ENCODE measurements at places on chromosomes 11 and 22.
A peak's percentile ranks its signal among the peaks of the same experiment; 100 is the strongest.

- peak; percentile 71 for DNase-seq
Observed at GRCh38 chr11:93020248-93021046, 51.0 kb downstream of the MTNR1B start.

DNA sequence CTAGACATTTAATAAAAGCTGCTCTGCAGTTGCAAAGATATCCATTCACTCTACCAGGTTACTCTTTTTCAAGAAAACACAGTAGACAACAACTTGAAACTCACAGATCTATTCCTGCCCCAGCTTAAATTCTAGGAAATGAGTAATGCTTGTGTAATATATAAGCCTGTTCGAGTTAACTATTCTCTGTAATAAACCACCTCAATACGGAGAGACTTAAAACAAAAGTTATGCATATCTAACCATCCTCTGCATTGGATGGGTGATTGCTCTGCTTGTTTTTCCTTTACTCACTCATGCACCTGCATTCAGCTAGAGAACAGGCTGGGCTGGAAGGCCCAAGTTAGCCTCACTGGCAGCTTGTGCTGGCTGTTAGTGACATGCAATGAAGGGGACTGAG lies 13.3 kb downstream of the LRRC4C start:
- DNase-seq, result no peak

DNA sequence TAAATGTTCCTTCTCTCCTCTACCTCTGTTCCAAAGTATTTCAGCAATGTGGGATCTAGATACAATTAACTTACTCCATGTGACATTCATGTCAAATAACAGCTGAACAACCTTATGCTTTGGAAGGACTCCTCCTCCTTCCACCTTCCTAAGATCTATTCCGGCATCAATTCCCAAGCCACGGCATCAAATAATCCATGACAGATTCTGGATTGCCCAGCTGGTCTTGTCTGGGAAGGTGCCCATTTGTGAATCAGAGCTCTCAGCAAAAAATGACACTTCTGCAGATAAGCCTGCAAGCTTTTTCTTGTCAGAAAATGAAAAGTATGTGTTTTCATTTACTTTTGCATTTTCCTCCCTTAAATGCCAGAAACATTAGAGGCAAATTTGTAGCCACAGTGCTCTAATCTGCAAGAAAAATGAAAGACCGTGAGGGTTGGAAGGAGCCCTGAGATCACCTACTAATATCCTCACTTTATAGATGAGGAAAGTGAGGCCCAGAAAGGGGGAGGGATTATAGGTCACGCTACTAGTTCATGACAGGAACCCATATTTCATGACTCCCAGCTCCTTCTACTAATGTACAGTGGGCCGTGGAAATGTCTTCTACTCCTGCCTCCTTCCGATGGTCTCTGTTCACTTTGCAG lies 124.0 kb downstream of the ME3 start:
- DNase-seq, result no peak

- no peak for DNase-seq
Observed at GRCh38 chr22:25757686-25758085, 15.7 kb downstream of the MYO18B start.

GRCh38 chr11:76640501-76640900 lies 30.0 kb downstream of the LRRC32 start:
- no peak for DNase-seq

DNA sequence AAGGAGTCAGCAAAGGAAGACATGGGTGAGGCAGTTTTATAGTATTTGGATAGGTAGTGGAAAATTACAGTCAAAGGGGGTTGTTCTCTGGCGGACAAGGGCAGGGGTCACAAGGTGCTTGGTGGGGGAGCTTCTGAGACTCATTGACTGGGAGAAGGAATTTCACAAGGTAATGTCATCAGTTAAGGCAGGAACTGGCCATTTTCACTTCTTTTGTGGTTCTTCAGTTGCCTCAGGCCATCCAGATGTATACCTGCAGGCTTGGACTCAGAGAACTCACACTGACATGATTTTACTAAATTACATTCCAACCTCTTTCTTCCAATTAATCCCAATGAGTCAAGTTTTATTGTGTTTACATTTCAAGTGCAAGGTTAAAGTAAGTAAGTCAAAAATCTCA lies 240.5 kb upstream of the API5 start:
- DNase-seq, result no peak

GRCh38 chr11:130634961-130635473 lies 186.6 kb downstream of the ADAMTS15 start:
- peak; percentile 14 for DNase-seq

- DNase-seq, result no peak
Observed at GRCh38 chr11:60377401-60378136, 763 bp upstream of the MS4A7 start.

DNA sequence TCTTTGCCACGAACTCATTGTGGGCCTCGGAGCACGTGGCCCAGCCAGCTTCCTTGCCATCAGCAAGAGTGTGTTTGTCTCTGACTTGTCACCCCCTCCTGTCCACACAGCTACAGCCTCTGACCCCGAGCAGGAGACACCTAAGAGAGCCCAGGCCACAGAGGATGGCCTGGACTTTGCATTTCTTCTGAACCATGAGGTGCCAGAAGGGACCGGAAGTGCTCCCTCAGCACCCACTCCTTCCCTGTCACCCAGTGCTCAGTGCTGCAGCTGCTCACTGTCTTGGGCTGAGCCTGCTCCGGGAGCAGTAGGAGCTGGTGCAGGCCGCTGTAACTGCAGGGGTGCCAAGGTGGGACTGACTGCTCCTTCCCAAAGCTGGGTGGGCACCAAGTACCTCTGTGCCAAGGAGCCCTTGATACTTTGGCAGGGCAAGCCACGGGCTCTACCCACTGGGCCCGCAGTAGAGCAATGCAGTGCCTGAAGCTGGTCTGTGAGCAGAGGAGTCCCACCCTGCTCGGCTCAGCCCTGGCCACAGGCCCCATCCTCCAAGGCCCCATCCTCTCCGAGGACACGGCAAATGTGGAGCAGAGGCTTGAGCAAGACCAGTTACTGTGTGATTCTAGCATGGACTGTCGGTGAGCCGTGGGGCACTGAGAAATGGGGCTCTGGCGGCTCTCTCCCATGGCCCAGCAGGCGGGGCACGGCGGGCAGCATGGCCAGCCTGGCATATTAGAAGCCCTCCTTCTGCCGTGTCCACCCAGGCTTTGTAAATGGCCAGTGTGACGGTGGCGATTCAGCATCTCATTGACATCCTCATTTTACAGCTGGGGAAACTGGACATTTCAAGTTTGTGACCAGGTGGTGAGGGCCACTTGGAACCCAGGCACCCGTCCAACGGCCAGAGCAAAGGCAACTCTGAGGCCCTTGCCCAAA lies 6.3 kb downstream of the GRK2 start:
- DNase-seq, result no peak

DNA sequence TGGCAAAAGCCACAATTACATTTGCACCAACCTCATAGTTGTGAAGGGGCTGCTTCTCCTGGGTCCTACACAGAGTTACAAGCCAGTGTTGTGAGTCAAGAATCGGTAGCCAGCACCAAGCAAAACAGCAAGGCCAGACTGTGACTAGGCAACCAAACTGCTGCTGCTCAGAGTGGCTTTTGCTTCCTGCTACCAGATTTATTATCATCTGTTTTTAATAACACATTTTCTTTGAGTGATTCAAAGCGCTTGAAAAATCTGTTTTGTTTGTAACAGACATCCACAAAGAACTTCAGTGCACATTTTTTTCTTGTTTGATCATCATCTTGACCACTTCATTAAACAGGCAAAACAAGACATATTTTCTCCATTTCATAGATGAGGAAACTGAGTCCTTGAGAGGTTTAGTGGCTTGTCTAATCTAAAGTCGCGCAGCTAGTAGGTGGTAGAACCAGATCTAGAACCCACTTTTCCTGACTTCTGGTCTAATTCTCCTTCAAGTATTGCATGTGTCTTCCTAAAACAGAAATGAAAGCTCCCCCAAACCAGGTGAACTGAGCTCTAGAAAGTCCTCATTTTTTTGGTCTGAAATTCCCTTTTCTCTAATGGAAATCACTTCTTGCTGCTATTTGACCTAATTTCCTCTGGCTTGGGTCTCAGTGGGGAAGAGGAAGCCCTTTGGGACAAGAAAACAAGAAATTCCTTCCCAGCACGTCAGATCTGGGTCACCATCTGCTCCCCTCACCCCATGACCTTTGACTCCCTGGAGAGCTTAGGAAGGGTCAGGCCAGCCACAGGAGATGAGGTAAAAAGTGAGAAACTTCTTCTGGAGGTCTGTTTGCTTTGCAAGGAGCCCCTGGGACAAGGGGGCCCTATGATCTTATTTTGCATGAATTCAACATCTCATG lies 39.9 kb downstream of the CWC15 start:
- peak; percentile 9 for DNase-seq

GRCh38 chr11:118602331-118602730 lies 5.1 kb upstream of the PHLDB1 start:
- DNase-seq, result no peak

GRCh38 chr22:44364751-44365130 lies 52.0 kb upstream of the SHISAL1 start:
- DNase-seq, result no peak

DNA sequence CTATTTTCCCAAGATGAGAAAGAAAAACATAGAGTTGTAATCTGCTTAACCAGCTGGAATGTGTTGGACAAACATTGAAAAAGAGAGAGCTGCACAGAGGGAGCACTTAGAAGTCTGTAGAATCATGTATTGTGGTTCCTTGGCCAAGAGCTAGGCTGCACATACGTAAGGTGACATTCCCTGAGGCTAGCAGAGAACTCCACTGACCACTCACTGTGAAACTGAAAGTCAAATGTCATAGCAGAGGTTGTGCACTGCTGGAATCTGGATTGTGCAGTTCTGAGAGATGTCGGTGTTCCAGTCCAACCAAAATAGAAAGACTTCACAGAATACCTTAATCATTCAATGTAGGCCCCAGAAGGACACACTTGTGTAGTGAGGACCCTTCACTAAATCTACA lies 772.8 kb upstream of the RAG2 start:
- DNase-seq, result no peak

- DNase-seq, result no peak
Observed at GRCh38 chr22:27149921-27150543, 492.6 kb downstream of the MIAT start.

- no peak for DNase-seq
Observed at GRCh38 chr11:35185696-35186095, 46.7 kb downstream of the CD44 start.

- no peak for DNase-seq
Observed at GRCh38 chr11:121429556-121429955, 22.6 kb upstream of the SORL1 start.

DNA sequence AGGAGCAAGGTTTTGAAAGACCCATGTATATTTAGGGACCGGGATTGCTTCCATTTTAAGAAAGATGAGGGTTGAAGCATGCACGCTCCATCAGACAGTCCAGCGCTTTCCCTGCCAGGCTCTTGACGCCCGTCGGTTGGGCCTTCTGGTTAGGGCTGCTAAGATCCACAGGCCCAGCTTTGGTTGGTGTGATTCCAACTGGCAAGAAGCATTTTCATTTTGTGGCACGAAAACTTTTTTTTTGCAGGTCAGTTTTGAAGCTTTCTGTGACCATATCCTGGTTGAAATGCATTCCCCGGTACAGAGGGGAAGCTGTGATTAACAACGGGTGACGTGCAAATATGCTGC lies 34.3 kb upstream of the MPPED1 start:
- no peak for DNase-seq

DNA sequence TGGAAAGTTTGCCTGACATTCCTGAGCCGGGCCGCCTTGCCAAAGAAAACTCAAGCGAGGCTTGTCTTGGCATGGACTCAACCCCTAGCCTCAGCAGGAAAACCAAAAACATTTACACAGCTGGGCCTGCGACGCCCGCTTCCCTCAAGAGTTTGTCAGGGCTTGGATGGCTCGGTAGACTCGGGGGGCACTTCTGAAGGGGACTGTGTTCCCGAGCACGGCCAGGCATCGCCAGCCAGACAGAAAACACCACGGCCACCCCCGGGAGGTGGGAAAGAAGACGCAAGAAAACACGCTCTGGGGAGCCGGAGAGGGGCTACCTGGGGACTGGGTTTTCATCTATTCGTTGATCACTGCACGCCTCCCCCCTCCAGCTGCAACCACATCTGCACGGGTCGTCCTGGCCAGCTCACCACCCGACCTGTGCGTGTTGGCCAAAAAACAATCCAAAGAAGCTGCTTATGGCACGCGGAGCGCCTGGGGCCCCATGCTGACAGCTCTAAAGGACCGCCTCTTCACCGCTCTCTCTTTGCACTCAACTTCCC lies 380.7 kb downstream of the MN1 start:
- peak; percentile 78 for DNase-seq

GRCh38 chr11:99268886-99269285 lies 248.1 kb downstream of the CNTN5 start:
- peak; percentile 18 for DNase-seq

DNA sequence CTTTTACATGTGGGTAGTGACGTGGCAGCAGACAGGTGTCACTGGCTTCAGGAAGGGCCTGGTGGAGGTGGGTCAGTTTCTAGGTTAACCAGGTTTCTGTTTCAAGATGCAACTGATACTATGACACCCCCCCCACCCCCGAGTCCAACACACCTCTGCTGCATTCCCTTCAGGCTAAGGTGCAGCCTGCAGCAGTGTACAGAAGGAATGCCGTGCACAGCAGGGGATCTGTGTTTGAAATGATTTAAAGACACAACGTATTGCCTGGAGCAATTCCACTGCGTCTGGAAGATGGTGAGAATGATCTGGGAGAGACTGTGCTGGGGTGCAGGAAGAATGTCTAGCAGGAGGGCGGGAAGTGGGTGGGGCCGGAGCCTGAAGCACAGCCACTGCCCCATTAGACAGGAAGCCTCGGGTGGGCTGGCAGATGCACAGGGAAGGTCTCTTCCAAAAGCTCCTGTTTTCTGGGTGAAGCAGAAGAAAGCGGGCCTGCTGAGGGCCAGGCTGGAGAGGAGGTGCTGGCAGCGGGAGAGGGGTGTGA lies 11.9 kb upstream of the TESMIN start:
- no peak for DNase-seq

DNA sequence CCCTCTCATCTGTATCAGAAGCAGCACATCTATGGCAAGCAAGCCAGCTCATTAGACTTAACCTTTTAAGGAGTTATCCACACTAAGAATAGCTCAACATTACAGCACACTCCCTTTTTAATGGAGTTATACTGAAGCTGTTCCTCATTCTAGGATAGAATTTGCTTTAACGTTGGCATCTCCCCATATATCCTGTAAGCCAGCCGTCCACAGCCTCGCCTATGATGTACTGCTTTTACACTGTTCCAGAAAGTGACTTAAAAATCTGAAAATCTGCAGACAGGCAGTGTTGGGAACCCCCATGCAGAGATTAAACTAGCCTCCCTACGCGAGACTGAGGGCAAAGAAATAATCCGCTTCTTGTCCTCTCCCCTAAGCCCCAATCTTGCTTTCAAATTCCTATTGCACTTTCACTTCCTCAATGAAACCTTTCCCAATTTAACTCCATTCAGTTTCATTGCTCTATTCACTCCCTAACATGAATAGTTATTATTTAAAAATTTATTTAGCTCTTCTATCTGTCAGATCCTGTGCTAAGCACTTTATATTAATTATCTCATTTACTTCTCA lies 225.0 kb downstream of the BLID start:
- DNase-seq, result no peak

GRCh38 chr22:27094633-27095308 lies 437.4 kb downstream of the MIAT start:
- DNase-seq, result no peak

DNA sequence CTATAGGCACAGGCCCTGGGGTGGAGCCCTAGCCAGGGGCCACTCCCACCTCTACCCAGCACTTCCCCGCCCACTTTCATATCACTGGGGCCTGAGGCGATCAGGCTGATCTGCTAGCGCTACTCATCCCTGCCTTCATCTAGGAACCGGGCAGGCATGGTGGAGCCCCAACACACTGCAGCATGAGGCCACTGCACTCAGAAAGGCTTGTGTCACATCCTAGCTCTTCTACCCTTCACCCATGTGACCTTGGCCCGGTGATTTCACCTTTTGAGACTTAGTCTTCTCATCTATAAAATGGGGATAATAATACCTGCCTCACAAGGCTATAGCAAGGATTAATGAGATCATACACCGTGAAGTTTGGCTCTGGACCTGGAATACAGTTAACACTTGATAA lies 18.1 kb upstream of the GDPD5 start:
- no peak for DNase-seq

All from Caki2 (cell line).